ENCODE measurements at places on chromosomes 12 and 14. TPM values are rescaled to one million over a fixed set of nuclear protein-coding genes. Genes with fewer than 3 reads are reported as not detected.

Gene OR4K17
- not detected for total RNA-seq

DNA sequence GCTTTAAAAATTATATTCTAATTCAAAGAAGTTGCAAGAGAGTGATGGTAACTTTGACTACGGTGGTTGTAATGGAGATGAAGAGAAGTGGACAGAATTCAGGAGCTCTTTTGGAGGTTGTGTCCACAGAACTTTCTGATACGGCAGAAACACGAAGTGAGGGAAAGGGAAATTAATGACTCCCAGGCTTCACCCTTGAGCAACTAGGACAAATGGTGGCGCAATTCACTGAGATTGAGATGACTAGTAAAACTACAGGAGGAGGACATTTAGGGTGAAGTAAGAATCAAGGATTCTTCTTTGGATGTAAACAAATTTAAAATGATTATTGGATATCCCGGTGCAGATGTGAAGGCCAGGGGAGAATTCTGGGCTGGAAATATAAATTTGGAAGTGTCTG is 212.6 kb downstream of the PTPRO start:
- DNase-seq, result no peak

- DNase-seq, result no peak
Measured at GRCh38 chr14:75905147-75905904, 76.5 kb downstream of the TGFB3 start.

Gene ADAM21
- 0.08 TPM for total RNA-seq

- peak; percentile 32 for DNase-seq
Measured at GRCh38 chr14:37594238-37594970, 645 bp downstream of the FOXA1 start.

GRCh38 chr12:1117970-1118563 is 127.0 kb downstream of the ERC1 start:
- peak; percentile 35 for DNase-seq

DNA sequence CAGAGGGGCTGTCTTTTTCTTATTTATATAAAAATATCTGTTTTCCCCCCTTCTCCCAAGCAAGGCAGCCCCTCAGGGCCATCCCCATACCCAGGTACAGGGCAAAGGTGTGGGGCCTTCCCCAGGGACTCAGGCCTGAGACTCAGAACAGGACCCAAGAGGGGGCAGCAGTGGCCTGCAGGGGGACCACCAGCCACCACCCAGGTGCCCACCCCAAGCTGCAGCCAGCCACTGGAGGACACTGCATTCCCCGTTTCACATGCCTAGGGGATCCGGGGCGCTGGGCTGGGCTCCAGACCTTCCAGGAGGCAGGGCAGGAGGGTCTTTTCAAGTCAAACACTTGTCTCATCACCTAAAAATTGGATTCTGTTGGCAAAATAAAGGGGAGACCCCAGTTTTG is 83.3 kb downstream of the SCARB1 start:
- no peak for DNase-seq

GRCh38 chr12:131260954-131261353 is 307.2 kb downstream of the ADGRD1 start:
- DNase-seq, result no peak

Gene IL26
- total RNA-seq, result not detected

Gene CNTN1
- total RNA-seq, result not detected

Gene DHRS4
- total RNA-seq, result 13.5 TPM

DNA sequence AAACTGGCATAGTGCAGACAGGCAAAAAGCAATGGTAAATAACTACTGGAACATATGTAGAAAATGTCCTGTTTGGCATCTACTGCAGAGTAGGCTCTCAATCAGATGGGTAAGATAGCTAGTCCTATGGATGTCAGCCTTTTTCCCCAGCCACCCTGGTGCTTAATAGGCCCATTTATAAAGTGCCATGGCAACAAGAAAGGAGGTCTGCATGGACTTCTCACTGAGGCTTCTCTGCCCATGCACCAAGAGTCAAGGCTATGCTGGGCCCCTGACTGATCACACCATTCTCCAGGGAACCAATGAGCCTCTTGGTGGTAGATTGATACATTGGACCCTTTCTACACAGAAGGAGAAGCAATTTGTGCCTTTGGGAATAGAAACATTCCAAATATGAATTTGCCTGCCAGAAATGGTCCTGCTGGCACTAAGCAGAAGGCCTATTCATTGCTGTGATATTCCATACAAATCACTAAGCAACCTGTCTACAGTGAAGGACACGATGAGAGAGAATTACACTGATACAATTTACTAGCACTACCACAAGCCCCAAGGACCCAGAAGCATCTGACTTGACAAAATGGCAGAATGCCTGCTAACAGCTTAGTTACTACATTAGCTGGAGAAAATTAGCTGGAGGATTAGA is 43.8 kb downstream of the RESF1 start:
- no peak for DNase-seq

DNA sequence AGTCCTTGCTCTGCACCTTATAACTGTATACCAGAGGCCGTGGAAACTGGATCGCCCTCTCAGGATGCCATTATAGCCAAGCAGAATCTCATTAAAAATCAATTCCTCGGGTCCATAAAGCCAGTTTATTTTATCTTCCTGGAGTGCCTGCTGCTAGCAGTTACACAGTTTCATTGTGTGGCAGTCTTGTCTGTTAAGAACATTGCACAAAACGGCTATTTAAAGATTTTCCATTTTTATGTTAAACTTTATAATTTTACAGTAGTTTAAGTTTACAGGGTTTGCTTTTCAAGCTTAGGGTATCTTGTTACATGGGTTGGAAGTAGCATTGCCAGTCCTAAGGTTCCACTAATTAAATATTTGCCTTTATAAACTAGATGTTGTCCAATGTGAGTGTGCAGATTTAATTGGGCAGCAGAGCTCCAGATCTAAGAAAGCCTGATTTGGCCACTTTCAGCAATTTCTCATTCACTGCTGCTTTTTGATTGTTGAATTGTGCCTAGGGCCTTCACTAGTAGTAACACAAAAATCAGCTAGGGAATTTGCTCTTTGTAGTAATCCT is 17.0 kb downstream of the TMEM30B start:
- no peak for DNase-seq

Gene PRKAB1
- 36.3 TPM for total RNA-seq

Data from Panc1 (cell line).